Fibroblast of skin of left quadriceps (primary cell): ENCODE measurements at places on chromosomes 2 and 18.

- no peak for DNase-seq
Observed at GRCh38 chr2:206955253-206955652, 15.9 kb downstream of the CPO start.

- peak; percentile 10 for DNase-seq
Observed at GRCh38 chr18:42882122-42882521, 233.4 kb downstream of the RIT2 start.

DNA sequence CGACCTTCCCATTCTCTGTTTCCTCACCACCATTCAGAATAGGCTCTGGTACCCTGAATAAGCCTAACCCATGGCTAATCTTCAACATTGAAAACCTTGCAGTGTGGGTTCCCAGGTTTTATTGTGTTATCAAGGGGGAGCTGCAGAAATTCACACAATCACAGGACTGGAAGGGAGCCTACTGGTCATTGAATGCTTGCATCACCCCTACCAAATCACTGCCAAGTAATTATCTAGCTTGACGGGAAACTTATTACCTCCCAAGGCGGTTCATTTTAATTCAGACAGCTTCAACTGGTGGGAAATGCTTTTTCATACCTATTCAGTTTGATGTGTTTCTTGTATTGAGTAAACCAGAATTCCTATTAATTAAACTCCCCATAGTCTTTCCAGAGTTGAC, 33.6 kb upstream of the EFEMP1 start:
- no peak for DNase-seq

DNA sequence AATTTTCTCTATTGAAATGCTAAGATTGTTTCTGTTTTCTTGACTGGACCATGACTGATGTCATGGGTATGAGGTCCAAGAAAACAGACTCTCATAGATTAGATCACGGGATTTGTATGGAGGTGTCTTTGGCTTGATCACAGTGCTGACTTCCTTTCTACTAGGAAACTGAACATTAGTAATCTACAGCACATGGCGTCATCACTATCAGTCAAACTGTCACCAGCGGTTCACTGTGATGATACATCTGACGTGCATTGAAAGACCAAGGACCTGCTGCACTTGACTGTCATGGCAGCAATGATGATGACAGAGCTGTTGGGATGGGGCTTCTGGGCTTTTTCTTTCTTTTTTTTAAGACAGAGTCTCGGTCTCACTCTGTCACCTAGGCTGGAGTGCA, 28.2 kb upstream of the IMPA2 start:
- no peak for DNase-seq

DNA sequence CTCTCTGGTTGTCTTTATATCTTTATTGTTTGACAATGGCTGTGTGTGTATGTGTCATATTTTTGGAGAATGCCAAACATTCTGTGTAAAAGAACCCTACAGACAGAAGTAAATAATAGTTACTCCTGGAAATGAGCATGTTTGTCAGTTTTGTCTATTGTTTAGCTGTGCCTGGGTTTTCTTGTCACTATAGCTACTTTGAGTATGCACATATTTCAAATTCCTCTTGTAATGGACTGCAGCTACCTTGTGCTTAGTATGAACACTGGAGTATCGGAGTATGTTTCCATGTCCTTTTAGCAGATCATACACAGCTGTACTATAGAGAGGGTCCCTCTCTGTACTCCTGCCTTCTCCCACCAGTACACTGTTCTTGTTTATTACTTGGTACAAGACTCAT, 58.0 kb upstream of the DOCK10 start:
- no peak for DNase-seq

- DNase-seq = no peak
Observed at GRCh38 chr2:119116411-119117295, 41.9 kb downstream of the C1QL2 start.

GRCh38 chr2:230408244-230408842, 7.7 kb upstream of the SP100 start:
- peak; percentile 46 for DNase-seq

GRCh38 chr2:25418944-25419677, 77.4 kb upstream of the DNMT3A start:
- no peak for DNase-seq

GRCh38 chr2:43082903-43083677, 143.3 kb downstream of the ZFP36L2 start:
- no peak for DNase-seq

DNA sequence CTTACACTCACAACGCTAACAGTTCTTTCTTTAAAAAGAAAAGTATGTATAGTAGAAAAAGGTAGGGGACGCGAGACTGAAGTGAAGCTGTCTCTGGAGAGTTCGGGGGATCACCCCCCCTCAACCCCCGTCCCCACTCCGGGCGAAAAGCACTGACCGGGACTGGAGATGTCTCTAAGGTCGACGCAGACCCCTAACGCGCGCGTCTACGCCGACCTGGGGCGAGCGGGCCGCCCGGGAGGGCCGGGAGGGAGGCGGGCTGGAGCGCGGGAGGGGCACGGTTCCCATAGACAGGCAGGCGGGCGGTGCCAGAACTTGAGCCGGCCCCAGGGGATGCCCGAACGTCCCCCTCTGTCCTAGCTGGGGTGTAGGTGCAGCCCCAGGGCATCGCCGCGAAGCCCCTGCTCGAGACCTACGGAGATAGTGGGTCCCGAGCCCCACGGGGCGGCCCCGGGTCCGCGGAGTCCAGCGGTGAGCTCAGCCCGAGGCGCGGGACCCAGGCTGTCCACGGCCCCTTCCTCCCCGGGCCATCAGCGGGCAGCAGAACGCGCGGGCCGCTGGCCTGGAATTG, 82.2 kb downstream of the CHRNA1 start:
- DNase-seq = no peak

- DNase-seq = peak; percentile 35
Observed at GRCh38 chr2:39033980-39034379, 86.9 kb downstream of the SOS1 start.

GRCh38 chr18:46034230-46034629, 37.8 kb downstream of the PSTPIP2 start:
- no peak for DNase-seq

GRCh38 chr2:28991460-28991859, 10.4 kb downstream of the TOGARAM2 start:
- DNase-seq = no peak

- DNase-seq = no peak
Observed at GRCh38 chr18:24173997-24174396, 35.1 kb downstream of the CABYR start.

- DNase-seq = peak; percentile 33
Observed at GRCh38 chr2:182897137-182897536, 30.7 kb upstream of the FRZB start.

DNA sequence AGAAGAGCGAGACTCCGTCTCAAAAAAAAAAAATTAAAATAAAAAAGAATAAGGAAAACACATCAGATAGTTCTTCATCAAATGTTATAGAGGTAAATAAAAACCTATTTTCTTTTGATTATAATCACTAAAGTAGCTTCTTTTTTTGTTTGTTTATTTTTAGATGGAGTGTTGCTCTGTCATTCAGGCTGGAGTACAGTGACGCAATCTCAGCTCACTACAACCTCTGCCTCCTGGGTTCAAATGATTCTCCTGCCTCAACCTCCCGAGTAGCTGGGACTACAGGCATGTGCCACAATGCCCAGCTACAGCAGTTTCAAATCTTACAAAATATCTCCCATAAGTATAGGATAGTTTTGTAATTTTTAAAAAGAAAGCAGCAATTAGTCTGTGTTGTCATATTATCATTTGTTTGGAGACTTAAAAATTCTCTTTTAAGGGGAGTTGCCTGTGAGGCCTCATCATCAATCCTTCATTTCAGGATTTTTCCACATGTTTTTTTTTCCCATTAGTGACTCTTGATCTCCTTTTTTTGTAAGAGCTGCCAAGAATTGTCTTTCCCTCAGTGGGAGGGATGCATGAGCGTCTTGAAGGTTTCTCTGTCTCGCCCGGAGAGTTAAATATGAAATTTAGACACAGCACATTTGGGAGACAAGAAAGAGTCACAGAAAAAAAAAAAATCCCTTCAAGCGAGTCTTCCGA, 275.9 kb downstream of the CDCA7 start:
- DNase-seq = no peak

DNA sequence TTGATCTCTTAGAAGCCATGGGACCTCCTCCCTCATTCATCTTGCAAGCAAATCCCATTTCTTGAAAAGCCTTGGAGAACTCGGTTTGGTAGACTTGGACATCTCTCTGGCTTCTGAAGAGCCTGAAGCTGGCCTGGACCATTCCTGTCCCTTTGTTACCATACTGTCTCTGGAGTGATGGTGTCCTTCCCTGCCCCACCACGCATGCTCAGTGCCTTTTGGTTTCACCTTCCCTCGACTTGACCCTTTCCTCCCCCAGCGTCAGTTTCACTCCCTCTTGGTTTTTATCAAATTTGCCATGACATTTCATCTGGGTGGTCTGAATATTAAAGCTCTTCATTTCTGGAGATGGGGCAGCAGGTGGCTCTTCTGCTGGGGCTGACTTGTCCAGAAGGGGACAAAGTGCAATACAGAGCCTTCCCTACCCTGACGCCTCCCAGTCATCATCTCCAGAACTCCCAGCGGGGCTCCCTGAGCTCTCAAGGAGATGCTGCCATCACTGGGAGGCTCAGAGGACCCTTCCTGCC, 20.0 kb downstream of the FOSL2 start:
- no peak for DNase-seq

DNA sequence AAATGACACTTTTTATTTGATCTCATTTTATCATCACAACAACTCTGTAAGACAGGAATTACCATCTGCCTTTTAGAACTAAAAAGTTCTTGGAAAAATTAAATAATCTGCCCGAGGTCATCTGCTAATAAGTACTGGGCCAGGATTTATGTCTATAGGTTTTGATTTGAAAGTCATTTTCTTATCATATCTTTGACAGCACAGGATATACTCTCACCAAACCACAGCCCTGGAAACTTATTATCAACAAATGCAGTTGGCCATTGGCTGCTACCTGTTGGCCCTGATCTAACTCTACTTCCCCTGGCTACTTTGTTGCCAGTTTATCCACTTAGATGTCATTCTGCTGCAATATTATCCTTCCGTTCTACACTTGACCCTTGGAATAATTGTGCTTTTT, 354.6 kb downstream of the RAD51AP2 start:
- DNase-seq = no peak

DNA sequence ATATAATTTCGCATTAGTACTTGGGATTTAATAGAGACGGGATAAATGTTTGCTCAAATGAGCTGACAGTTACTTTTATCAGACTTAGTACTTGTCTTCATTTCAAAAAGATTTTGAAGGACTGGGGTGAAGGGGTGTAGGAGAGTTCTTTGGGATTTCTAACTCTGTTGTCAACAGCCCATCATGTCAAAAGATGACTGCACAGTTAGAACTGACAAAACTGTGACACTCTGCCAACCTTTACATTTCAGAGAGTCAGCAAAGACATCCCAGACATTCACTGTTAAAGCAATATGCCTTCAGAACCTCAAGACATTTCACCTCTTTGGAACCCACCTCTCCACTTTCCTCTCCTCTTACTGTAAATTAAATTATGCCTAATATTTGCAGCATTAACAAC, 285.4 kb upstream of the SPHKAP start:
- no peak for DNase-seq

- no peak for DNase-seq
Observed at GRCh38 chr2:231343988-231344387, 51.5 kb upstream of the B3GNT7 start.

GRCh38 chr2:46812361-46813019, 103.1 kb downstream of the MCFD2 start:
- peak; percentile 98 for DNase-seq

- DNase-seq = no peak
Observed at GRCh38 chr18:23563377-23564043, 22.8 kb downstream of the NPC1 start.

- DNase-seq = no peak
Observed at GRCh38 chr18:76978616-76979015, 154.0 kb downstream of the MBP start.

DNA sequence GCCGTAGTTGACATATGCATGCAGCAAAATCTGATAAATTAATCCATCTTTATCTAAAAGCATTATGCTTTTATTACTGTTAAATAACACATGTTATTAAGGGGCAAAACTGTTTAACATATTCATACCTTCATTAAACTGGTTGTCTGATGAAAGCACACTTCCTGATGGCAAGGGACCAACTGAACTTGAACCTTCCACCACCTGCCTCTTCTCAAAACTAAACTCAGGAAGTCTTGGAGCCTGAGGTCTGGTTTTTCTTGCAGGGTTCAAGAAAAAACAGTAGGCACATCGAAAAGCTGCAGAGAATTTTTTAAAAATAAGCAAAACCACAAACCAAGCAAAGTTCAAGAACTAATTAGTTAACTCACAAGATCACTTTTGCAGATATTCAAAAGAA, 64.9 kb downstream of the LNPK start:
- no peak for DNase-seq

GRCh38 chr18:8749492-8749891, 44.1 kb downstream of the MTCL1 start:
- DNase-seq = no peak

DNA sequence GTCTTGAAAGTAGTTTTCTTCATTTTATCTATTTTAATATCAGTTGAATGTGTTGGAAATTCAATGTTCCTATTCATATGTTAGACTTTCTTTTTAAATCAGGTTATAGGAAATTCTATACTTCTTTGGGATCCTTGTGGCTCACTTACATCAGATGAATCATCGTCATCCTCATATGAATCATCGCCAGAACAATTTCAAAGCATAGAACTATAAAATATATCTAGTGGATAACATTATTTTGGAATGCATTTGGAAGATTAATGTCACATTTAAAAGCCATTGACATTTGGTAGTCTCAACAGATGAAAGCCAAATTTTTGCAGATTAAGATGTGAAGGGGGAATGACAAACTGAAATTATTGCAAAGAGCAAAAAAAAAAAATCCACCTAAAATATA, 94.1 kb downstream of the FAM161A start:
- peak; percentile 67 for DNase-seq

DNA sequence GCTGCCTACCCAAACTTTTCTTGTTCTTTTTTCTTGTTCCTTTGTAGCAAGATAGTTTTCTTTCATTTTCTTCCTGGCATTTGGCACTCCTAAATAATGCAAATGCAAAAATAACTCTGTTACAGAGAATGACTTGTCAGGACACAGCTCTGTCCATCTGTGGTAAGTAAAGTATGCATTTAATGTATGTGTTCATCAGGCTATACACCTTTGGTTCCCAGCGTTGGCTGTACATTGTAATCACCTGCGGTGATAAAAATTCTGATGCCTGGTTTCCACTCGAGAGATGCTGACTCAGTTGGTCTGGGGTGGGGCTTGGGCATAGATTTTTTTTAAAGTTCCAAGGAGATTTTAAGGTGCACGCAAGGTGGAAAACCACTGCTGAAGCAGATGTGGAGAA, at the start of gene SERPINB13:
Gene SERPINB13 (plus strand): TSS at position 378 of the 400 bp plus-strand sequence. CDS start 1,325 bp downstream, outside the sequence.
- no peak for DNase-seq

DNA sequence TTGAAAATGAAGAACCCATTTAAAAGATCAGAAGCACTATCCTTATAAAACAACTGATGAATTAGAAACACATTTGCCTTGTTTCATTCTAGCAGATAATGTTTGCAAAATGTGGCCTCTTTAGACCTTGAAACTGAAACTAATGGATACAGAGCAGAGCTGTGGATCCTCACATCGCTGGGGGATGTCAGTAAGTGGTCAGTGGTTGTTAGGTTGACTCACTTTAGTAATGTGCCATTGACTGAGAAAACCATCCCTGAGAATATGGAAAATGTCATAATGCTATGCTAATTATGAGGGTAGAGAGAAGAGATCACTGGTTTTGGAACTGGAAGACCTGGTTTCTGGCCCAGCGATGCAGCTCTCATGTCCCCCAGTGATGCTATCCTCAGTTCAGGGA, 176.7 kb downstream of the MYO1B start:
- no peak for DNase-seq

GRCh38 chr2:111100087-111100764, 20.5 kb upstream of the BCL2L11 start:
- no peak for DNase-seq
